SK-MEL-5 (cell line): ENCODE measurements at places on chromosomes 5 and 9. TPM values are rescaled to one million over a fixed set of nuclear protein-coding genes. Genes with fewer than 3 reads are reported as not detected.

DNA sequence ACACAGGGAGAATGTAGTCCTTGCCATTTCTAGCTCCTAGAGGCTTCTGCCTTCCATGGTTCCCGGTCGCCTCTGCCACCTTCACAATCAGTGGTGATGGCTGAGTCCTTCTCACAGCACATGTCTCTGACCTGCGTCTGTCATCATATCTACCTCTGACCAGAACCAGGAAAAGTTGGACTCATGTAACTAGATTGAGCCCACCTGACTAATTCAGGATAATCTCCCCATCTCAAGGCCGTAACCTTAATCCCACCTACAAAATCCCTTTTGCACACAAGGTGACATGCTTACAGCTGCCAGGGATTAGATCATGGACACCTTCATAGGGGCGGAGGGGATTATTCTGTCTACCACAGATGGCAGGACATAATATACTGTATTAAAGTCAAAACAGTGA is 375.6 kb downstream of the ICE1 start:
- no peak for DNase-seq

- DNase-seq, result no peak
Measured at GRCh38 chr9:128121924-128122808, 5.4 kb downstream of the PTGES2 start.

DNA sequence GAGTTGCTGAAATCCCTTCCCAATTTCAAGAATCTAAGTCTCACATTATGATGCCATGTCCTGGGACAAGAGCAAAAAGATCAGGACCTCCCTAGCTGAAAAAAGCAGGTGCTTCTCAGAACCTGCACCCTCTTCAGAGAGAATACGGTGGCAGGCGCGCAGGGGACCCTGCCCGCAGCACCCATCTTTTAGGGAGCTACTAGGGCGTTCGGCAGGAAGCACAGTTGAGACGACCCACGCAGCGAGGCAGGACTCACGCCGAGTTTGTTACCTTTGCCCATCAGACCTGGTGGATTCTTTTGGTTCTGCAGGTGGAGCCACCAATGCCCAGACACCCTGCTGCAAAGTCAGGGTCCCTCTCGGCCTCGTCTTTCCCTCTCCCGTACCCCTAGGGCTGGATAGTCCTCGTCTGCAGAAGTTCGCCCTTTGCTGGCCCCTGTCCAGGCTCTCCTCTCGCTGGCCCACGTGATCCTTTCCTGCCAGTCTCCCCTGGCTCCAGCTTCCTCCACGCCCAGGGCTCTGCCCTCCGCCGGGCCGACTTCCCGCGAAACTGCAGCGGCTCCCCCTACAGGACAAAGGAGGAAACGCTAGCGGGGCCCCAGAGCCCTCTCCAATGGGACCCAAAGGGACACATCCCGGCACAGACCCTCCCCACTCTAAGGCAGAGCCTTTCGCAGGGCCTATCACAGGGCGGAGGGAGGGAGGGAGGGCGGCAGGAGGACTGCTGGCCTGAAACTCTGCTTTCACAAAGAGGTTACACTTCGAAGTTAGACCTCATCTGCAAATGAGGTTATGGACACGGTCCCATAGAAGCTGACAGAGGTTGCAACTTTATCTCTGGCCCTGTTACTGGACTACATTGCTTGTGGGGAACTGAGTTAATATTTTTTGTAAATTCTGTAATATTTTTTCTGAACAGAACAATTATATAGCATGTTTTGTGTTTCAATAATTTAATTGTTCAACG is 28.8 kb downstream of the TMEM174 start:
- peak; percentile 85 for DNase-seq

DNA sequence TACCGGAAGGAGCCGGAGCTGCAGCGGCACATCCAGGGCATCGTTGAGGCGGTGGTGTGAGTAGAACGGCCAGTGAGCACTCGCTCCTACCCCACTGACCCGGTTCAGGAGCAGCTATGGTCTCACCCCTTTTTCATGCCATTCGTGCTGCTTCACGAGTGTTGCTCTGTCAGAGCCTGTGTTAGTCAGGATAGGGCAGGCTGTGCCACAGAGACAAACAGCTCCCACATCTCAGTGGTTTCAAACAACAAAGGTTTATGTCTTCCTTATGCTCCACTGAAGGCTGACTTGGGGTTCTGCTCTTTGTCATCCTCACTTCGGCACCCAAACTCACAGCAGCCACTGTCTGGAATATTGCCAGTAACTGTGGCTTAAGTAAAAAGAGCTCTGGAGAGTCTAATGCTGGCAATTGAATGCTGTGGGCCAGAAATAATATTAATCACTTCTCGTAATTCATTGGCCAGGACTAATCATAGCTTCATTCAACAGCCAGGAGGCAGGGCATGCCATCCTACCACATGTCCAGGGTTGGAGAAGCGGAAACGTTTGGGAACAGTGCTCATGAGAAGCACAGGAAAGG is 28.4 kb downstream of the ARHGEF37 start:
- no peak for DNase-seq

GRCh38 chr5:61586096-61587084 is 254.3 kb downstream of the ZSWIM6 start:
- no peak for DNase-seq

DNA sequence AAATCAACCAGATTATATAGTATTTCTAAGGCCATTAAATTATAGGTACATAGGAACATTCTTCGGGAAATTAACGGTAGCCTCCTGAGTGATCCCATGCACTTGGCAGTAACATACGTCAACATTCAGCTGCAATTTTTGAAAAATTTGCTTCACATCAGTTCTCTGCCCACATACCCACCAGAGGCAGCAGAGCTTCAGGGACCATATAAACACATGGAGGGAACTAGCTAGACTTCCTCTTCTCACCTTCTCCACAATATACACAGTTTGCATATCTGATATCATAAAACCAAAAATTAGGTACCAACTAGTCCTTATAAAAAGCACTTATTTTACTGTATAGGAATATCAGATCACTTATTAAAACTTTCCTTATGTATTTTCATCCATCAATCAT is 4.8 kb downstream of the PSIP1 start:
- no peak for DNase-seq

DNA sequence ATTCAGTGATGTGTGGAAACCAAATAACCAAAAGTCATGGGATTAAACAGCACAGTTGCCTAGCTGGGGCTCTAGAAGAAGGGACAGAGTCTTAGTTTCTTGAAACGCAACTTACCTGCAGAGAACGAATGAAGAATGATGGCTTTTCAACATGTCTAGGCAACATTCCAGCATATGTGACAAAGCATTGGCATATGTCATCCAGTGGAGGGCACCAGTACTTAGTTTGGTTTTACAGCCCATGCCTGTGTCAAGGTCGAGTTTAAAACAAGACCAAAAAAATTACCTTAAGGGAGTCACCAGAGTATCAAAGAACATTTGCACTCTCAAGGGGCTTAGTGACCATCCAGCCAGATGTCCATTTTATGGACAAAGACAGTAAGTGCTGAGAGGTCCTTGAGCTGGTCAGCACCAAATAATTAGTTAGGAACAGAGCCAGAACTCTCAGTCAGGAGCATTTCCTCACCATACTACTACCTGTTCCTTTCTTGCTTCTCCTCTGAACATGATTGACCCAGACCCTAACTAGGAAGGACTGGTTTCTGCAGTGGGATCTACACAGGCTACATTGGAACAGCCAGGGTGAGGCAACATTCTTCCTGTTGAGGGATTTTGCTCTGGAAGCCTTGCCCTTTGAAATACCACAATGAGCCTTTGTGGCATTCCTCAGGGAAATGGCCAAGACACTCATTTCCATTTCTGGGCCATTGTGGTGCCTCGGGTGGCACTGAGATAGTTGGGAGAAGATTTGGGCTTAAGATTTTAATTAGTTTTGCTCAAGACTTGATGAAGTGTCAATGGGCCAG is 75.4 kb upstream of the ANKH start:
- peak; percentile 90 for DNase-seq

The LHX6 gene
- 2.3 and 2.4 TPM in 2 replicates for total RNA-seq

The BTNL8 gene
- 0.08 TPM in 1 of 2 replicates, not detected in the other for total RNA-seq

The TSSK1B gene
- not detected in 2 replicates for total RNA-seq

The SUSD1 gene
- total RNA-seq, result 1.4 and 1.5 TPM in 2 replicates
